ENCODE measurements at places on chromosomes 16 and 17. TPM values are rescaled to one million over a fixed set of nuclear protein-coding genes. Genes with fewer than 3 reads are reported as not detected.
A peak's percentile ranks its signal among the peaks of the same experiment; 100 is the strongest.

Gene HLF
- total RNA-seq, result not detected

Gene KRT39
- total RNA-seq, result not detected

Gene LIMD2
- total RNA-seq, result 5.2 TPM

Gene KRTAP2-4
- total RNA-seq, result not detected

DNA sequence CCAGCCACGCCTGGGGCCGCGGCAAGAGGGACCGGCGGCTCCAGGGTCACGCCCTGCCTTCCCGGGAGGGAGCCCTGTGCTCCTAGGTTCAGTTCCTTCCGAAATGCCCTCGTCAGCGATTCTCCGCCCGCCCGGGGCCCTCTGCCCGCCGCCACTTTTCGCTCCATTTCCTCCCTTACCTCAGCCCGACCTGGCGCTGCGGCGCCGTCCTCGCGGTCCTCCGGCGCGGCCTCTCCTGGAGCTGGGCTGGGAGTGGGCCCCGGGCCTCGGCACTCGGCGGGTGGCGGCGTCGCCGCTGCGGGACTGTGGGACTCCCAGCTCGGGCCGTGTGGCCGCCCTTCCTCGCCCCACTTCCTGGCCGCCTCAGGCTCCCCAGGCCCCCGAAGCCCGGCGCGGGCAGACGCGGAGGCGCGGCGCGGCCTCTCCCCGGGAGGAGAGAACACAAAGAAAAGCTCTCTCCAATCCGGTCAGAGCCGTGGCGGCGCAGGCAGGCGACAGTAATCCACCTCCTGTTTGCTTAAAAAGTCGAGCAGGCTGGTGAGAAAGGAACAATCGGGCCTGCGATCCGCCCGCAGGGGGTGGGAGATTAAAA, 1.6 kb downstream of the BAHCC1 start:
- peak; percentile 44 for DNase-seq

- DNase-seq, result no peak
Observed at GRCh38 chr17:67730731-67731130, 13.0 kb downstream of the NOL11 start.

- DNase-seq, result no peak
Observed at GRCh38 chr16:4486126-4486893, 10.1 kb downstream of the HMOX2 start.

DNA sequence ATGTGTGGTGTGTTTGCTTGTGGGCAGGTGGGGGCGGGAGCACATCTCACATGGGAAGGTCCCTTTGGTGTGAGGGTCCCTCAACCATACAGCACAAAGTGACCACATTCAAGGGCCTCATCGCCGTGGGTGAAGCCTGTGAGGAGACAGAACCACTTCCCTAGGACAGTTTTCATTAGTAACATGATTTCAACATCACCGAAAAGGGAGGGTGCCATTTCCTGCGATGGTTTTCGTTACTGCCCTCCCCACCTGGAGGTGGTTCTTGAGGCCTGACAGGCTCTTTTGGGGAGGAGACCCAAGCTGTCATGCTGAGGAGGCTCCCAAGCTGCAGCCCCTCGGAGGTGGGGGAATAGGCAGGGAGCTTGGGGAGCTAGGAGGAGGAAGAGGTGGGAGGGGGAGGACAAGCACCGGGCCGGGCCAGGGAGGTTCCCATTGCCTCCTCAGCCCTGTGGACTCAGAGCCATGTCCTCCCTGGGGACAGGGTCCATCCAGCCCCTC, 9.5 kb downstream of the CD300LB start:
- DNase-seq, result no peak

GRCh38 chr16:83206426-83206825, 579.7 kb downstream of the CDH13 start:
- no peak for DNase-seq

- peak; percentile 53 for DNase-seq
Observed at GRCh38 chr17:27473748-27474609, 17.7 kb downstream of the KSR1 start.

- peak; percentile 99 for DNase-seq
Observed at GRCh38 chr17:44137891-44138709, 3.6 kb upstream of the HROB start.

- DNase-seq, result no peak
Observed at GRCh38 chr16:48438414-48438813, 53.2 kb upstream of the SIAH1 start.

DNA sequence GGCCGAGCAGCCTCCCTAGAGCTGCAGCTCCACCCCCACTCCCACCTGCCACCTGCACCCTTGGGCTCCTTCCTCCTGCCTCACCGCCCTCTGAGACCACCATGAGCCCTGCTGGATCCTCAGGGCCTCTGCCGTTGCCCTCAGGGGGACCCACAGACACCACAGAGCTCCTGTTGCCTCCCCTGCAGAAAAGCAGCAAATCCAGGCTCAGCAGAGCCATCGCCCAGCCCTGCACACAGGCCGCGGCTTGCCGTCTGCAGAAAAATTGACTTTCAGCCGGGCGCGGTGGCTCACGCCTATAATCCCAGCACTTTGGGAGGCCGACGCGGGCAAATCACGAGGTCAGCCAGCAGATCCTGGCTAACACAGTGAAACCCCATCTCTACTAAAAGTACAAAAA, 7.0 kb upstream of the PPP1R27 start:
- no peak for DNase-seq

DNA sequence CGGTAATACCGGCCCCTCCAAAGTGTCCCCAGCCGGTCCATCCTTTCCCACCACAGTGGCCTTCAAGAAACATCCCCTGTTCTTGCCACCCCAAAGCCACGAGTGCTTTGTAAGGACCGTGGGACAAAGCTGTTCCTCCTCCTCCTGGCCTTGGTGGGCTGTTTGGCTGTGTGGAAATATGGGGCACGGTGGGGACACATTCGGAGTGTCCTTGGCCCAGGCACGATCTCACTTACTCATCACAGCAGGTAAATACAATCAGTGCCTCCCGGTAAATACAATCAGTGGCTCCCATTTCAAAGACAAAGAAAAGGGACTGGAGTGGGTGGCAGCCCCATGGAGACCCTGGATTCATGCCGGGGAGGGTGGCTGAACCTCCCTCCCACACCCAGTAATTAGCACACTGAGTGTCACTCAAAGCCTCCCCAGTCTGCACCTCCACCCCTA, 10.4 kb downstream of the SCN4A start:
- no peak for DNase-seq

DNA sequence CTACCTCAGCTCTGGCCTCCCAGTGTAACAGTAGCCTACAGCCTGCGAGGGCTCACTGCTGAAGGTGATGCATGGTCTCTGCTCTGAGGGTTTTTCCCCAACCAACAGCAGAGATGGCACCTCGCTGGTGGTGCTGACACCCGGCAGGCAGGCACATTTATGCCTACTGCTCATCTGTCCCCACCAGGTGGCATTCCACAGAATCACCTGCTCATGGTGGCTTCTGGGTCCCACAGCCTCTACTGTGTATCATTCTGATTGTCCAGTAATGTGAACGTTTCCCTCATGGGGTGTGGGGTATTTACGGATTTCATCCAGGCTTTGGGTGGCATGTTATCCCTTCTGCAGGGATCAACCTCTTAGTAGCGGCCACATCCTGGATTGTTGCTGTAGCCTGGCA, 331.5 kb downstream of the SNX29 start:
- DNase-seq, result no peak

- DNase-seq, result no peak
Observed at GRCh38 chr16:84947996-84948850, 63.1 kb downstream of the ZDHHC7 start.

GRCh38 chr17:1374431-1375177, 25.4 kb downstream of the YWHAE start:
- no peak for DNase-seq

DNA sequence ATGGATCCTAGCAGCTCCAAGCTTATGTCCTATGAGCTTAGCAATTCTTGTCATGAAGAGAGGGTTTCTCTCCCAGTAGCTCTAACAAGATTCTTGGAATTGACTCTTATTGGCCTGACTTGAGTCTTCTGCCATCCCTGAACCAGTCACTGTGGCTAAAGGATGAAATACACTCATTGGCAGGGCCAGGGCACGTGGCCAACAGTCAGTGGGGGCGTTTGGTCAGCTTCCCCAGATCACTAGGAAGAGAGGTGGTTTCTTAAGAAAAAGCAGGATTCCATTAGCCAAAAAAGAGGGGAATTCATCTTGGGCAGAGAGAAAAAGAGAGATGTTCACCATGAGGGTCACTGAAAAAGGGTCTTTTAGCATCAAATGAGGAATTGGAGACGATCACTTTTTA, 363.2 kb downstream of the SNX29 start:
- DNase-seq, result no peak

- DNase-seq, result no peak
Observed at GRCh38 chr17:29719469-29719868, 96.8 kb upstream of the CORO6 start.
